Psoas muscle (tissue), 8 donors: ENCODE measurements at places on chromosomes 6 and 20.
A peak's percentile ranks its signal among the peaks of the same experiment; 100 is the strongest.

DNA sequence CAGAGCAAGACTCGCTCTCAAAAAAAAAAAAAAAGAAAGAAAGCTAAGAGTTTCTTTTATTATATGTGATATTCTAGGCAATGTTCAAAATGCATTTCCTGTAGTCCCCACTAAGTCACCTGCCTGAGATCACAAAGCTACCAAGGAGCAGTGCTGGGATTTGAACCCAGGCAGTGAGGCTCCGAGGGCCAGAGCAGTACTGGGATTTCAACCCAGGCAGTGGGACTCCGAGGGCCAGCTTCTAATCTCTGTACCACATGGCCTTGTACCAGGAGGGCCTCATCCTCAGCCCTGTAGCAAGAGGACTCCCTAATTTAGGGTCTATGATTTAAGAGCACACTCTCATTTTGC lies 39.7 kb downstream of the ZMYND8 start:
- peak overlapping the region; percentile 3 for H3K4me3 ChIP-seq
- H3K4me1 ChIP-seq = peaks cover 64% of the 10 kb centered on the region
- DNase-seq = no peak
- H3K27me3 ChIP-seq = no peaks in the 10 kb centered on the region
- no peaks in the 10 kb centered on the region for H3K36me3 ChIP-seq

DNA sequence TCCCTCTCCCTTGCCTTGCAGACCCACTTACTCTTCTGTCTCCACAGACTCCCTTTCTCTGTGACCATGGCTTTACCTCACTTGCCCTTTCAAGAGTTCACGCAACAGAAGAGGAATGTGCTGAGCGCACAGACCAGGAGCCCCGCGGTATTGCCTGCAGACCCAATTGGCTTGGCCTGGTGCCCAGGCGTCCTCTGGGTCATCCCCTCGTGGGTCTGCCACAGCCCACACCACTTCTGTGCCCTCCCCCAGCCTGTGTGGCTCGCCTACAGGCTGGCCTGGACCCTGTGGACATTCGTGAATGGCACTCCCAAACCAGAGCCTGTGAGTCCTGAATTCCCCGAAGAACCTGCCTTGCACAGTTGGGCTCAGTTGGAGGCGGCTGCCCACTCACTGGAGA lies 15.3 kb upstream of the NINL start:
- H3K27me3 ChIP-seq = no peaks in the 10 kb centered on the region
- no peaks in the 10 kb centered on the region for H3K36me3 ChIP-seq
- H3K4me3 ChIP-seq = no peak overlapping the region
- H3K27ac ChIP-seq = no peak overlapping the region
- DNase-seq = no peak

GRCh38 chr6:21666201-21666691 lies 72.7 kb downstream of the SOX4 start:
- H3K27ac ChIP-seq = no peak overlapping the region
- peaks cover 20% of the 10 kb centered on the region for H3K27me3 ChIP-seq
- H3K36me3 ChIP-seq = no peaks in the 10 kb centered on the region
- peak; percentile 20 for DNase-seq

- no peaks in the 10 kb centered on the region for H3K36me3 ChIP-seq
- peaks cover 6% of the 10 kb centered on the region for H3K4me1 ChIP-seq
- no peak overlapping the region for H3K4me3 ChIP-seq
- DNase-seq = no peak
- no peak overlapping the region for H3K27ac ChIP-seq
Measured at GRCh38 chr6:163688739-163689362, 274.3 kb downstream of the QKI start.

DNA sequence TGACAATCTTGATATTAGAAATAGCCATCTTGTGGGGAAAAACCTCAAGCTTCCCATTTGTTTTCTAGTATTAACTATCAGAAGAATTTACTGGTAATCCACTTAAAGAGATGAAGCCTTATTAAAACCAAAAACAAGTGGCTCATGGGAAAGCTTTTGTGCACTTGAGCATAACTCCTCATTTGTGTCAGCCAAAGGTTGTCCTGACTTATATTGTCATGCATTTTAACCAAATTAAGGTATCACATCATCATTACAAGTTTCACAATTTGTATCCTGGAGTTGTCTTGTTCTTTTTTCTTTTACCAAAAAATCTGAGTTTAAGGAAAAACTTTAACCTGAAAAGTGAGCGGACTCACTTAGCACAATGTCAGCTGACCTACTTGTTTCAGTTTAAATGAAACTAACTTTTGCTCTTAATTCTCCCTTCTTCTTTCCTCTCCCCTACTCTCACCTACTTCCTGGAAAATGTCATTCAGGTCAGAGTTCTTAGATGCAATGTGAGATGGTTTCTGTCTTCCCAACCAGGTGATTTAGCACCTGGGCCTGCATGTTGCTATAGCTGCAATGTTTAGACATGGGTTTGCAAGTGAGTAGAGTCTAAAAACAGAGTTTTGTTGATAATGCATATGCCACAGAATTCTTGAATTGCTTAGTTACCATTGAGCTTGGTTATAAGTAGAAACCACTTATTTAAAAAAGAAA lies 82.8 kb downstream of the TNFAIP3 start:
- no peaks in the 10 kb centered on the region for H3K36me3 ChIP-seq
- no peak for DNase-seq
- H3K27ac ChIP-seq = no peak overlapping the region
- H3K4me3 ChIP-seq = no peak overlapping the region
- H3K4me1 ChIP-seq = no peaks in the 10 kb centered on the region
- H3K27me3 ChIP-seq = no peaks in the 10 kb centered on the region

- no peak overlapping the region for H3K27ac ChIP-seq
- no peak for DNase-seq
- H3K4me3 ChIP-seq = no peak overlapping the region
- no peaks in the 10 kb centered on the region for H3K4me1 ChIP-seq
Measured at GRCh38 chr20:42785041-42785440, 404.7 kb downstream of the PTPRT start.

DNA sequence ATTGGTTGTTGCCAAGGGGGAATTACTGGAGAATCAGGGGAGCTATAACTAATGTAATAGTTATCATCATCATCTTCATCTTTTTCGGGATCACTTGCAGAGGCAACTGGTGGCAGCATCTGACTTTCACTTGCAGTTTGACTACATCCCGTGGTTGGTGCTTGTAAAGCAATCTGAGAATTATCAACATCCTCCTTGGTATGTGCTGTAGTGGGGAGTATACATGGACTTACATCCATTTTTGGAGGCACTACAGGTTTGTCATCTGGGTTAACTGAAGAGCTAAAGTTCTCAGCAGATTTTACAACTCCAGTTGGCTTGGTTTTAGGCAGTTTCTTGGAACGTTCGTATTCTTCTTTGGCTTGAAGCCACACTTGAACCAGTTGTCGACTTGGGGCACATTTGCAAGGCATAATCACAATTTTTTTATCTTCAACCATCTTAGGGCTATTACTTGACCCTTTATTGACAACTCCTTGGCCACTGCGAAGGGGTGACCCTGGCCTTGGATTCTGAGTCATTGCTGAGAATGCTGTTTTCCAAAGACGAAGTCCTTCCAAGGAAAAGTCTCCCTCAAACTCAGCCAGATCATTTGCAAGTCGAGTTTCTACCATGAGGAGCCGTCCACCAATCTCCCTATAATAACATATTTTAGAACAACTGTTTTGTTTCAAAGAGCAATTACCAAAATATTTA lies 115.5 kb downstream of the REV3L start:
- H3K4me3 ChIP-seq = no peak overlapping the region
- no peaks in the 10 kb centered on the region for H3K4me1 ChIP-seq
- DNase-seq = no peak
- H3K27me3 ChIP-seq = no peaks in the 10 kb centered on the region
- no peak overlapping the region for H3K27ac ChIP-seq

GRCh38 chr6:161954699-161955276 lies 680.9 kb upstream of the AGPAT4 start:
- DNase-seq = no peak
- H3K27me3 ChIP-seq = no peaks in the 10 kb centered on the region
- no peak overlapping the region for H3K4me3 ChIP-seq
- no peaks in the 10 kb centered on the region for H3K36me3 ChIP-seq
- H3K4me1 ChIP-seq = no peaks in the 10 kb centered on the region
- H3K27ac ChIP-seq = no peak overlapping the region

DNA sequence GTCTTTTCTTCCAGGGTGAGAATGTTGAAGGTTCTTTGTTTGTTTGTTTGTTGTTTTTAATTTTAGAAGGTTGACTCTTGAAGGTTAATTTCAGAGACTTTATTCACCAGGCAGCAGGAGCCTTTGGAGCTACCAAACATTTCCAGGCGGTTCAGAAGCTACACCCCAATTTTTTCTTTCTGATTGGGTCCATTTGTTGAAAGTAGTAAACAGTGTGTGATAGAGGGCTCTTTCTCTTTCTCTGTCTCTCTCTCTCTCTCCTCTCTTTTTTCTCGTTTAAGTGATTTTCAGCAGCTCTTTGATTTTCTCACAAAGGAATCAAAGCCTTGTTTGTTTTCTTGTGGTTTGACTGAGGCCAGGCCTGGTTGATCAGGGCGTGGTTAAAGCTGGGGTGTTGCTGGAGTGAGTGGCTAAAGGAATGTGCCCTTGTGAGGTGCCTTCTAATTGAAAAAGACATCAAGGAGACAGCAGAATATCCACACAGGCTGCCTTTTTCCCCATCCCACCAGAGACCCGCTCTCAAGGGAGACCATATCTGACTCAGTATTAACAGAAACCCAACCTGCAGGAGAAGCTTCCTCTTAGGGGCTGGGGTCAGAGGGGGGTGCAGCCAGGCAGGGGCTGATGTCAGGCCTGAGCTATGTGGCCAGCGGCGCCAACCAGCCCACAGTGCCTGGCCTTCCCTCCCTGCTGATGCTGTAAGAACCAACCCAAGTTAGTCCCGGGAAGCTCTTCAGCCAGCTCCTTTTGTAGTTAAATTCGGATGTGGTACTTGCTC lies 40.4 kb upstream of the NAA20 start:
- H3K4me1 ChIP-seq = peaks cover 83% of the 10 kb centered on the region
- H3K36me3 ChIP-seq = no peaks in the 10 kb centered on the region
- peak; percentile 66 for DNase-seq
- no peaks in the 10 kb centered on the region for H3K27me3 ChIP-seq
- peak overlapping the region; percentile 64 for H3K4me3 ChIP-seq
